ENCODE measurements at places on chromosomes 3 and 15. TPM values are rescaled to one million over a fixed set of nuclear protein-coding genes. Genes with fewer than 3 reads are reported as not detected.

The NRROS gene
- 0.83 TPM for polyA plus RNA-seq

The FBXL2 gene
- 0.43 TPM for polyA plus RNA-seq

DNA sequence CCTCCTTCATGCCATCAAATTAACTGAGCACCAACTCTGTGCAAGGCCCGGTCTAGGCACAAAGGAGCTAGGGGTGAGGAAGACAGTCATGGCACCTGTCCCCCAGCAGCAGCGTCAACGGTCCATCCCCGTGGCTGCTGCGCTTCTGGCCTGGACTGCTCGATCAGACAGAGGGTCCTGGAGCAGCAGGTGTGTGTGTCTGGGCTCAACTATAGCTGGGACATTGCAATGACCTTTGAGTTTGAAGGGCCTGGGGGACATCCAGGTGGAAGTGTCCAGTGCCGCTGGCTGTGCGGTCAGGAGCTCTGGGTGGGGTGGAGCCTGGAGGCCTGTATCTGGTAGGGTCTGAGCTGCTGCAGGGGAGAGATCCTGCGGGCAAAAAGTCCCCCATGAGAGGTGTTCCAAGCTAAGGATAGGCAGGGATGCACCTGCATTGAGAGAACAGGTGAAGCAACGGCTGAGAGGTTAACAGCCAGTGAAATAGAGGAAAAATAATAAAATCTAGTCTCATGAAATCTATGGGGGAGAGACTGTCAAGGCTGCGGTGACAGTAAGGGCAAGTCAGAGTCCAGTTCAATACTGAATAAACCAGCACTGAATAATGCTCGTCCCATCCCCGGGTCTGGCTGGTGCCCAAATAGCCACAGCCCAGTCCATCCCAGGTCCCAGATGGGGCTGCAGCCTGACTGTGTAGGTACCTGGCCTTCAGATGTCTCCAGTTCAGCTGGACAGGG lies 25.4 kb upstream of the SLC41A3 start:
- no peak for DNase-seq

- no peak for DNase-seq
Measured at GRCh38 chr3:127350172-127351050, 62.6 kb upstream of the PRR20G start.

DNA sequence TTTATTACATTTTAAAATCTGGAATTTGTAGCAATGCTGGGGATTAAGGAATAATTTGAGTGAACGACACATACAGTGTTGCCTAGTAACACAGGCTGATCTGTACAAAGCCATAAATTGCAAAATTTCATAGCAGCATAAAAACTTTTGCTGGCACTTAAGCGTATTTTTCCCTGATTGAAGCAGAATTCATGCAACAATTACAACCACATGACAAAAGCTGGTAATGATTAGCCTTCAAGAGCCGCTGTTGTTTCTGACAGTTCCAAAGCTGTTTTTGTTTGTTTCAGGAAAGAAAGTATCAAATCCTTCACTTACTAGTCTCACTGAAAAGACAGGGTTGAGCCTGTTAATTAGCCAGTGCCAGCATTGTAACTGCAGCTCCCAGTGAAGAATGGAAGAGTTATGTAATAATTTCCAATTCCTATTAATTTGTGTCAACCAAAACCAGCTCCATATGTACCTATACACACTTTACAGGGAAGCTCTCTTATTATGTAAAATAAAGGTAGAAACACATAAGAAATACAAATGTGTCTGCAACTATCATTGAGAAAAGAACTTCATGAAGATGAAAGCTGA lies 60.7 kb downstream of the AGTR1 start:
- DNase-seq: no peak

The FETUB gene
- polyA plus RNA-seq: not detected

The HHLA2 gene
- 0.04 TPM for polyA plus RNA-seq

- no peak for DNase-seq
Measured at GRCh38 chr15:44882499-44882968, 74.0 kb upstream of the TERB2 start.

DNA sequence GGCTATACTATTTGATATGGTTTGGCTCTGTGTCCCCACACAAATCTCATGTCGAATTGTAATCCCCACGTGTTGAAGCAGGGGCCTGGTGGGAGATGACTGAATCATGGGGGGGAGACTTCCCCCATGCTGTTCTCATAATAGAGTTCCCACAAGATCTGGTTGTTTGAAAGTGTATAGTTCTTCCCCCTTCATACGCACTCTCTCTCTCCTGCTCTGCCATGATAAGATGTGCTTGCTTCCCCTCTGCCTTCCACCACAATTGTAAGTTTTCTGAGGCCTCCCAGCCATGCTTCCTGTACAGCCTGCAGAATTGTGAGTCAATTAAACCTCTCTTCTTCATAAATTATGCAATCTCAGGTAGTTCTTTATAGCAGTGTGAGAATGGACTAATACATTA lies 290.1 kb upstream of the CHRM5 start:
- no peak for DNase-seq

- peak; percentile 45 for DNase-seq
Measured at GRCh38 chr3:101849714-101850245, 466 bp downstream of the NFKBIZ start.

GRCh38 chr3:174949523-174949922 lies 90.4 kb downstream of the NAALADL2 start:
- DNase-seq: no peak

DNA sequence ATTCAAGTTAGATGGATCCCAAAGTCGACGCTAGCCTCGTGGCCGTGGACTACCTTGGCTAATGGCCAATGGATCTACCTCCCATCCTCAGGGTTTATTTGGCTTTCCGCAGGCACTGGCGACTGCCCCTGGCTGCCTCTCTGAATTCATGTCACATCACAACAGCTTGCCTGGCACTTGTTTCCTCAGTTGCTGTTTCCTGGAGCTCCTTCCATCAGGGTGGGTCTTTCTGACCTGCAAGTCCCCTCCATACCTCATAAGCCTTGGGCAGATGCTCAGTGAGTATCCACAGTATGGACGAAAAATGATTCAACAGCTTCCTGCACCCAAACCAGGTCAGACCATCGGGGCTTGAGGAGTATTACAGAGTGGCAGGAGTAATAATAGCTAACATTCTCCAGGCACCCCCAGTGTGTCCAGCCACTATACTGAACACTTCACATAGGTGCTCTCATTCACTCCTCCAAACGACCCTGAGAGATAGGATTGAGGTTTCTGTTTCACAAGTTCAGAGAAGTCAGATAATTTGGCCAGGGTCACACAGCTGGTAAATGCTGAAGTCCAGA lies 311.5 kb downstream of the TLE3 start:
- DNase-seq: no peak

The SNURF gene
- polyA plus RNA-seq: 2.2 TPM

- no peak for DNase-seq
Measured at GRCh38 chr15:48470096-48470495, 138.9 kb downstream of the DUT start.

- no peak for DNase-seq
Measured at GRCh38 chr15:68734352-68734751, 86.3 kb downstream of the ANP32A start.

The VWA5B2 gene
- polyA plus RNA-seq: 0.03 TPM

- DNase-seq: peak; percentile 46
Measured at GRCh38 chr15:82122746-82123400, 77.1 kb upstream of the MEX3B start.

DNA sequence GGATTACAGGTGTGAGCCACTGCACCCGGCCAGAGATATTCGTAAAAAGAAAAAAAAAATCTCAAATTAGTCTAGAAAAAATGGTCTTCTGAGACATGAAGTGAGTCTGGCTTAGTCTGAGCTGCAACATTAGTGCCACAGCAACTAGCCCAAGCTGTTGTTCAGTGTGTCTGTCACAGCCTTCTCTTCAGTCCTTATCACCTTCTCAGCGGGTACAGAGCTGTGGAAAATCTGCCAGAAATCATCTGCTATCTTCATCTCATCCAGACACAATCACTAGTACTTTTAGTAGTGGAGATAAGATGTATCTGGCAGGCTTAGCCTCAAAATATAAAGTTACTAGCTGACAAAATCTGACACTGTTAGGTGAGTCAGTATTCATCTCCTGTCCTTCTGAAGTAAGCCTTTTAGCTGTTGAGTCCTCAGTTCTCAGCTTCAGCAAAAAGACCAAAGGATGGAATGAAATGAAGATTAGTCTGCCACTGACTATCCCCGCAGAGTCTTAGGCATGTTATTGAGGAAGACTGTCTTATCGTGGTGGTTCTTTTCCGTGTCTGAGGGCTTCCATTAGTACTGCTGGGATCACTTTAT lies 120.5 kb upstream of the CGNL1 start:
- DNase-seq: no peak

GRCh38 chr15:70717237-70717793 lies 46.0 kb downstream of the UACA start:
- DNase-seq: no peak

The ANKUB1 gene
- polyA plus RNA-seq: 2.9 TPM

The C3orf49 gene
- polyA plus RNA-seq: not detected

DNA sequence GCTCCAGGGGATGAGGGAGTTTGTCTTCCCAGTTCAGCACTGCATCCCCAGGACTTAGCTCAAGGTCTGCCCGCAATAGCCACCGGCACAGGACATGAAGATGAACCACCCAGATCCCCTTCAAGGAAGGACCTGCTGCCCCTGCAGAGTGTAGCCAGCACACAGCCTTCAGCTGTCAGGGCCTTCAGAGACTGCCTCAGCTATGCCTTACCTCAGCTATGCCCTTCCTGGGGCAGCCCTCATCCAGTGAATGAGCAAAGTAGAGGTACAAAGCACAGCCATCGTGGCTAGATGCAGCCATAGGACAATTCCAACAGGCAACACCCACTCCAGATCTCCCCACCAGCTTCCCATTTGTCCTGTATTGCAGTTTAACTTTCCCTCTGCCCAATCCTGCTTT lies 291.2 kb upstream of the STT3B start:
- DNase-seq: no peak

DNA sequence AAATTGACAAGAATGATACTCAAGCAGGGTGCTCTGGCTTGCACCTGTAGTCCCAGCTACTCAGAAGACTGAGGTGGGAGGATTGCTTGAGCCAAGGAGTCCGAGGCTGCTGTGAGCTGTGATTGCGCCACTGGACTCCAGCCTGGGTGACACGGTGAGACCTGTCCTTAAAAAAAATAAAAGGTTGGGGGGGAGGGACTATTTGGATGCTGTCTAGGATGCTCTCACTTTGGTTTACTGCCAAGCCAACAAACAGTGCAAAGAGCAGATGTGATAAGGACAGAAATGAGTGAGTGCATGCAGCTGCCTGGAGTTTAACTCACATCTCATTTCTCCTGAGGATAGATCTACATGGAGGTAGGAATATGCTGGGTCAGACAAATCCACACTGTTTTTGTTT lies 130.0 kb downstream of the FRMD4B start:
- DNase-seq: no peak

DNA sequence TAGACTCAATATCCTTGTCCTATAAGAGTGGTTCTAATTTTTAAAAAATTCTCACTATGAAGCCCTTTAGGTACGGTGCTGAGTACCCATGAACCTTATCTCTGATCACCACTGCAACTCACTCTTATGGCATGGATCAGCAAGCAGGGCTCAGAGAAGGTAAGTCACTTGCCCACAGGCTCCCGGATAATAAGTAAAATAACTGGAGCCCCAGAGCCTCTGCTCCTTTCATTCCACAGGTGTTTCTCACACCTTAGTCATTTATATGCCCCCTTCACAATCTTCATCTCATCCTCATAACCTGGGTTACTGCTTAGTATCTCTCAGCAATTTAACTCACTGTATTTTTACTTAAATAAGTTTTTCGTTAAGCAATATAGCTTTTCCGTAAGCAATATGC lies 28.4 kb upstream of the AKAP13 start:
- no peak for DNase-seq

DNA sequence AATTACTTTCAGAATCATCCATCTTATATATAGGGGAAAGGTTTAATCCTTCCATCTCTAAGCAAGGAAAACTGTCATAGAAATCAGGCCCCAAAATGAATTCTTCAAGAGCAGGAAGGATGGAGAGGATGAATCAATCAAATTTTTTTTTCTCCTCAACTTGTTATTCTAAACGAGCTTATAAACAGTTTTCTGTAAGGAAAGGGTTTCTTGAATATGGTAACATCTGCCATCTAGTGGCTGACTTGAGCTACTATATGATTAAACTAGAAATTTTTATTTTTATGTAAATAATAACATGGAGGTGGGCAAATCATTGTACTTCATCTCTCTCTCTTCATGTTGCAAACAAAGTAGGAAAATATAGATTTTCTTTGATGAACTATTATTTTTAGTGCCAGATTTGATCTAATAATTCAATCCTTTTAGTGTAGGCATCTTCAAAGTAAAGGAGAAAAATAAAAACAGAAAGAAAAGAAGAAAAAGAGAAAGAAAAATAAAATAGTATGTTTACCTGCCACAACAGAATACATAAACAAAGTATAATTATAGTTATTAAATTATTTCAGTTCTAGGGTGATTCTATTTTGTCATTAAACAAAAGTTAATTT lies 146.6 kb downstream of the SERPINI1 start:
- DNase-seq: no peak

- DNase-seq: no peak
Measured at GRCh38 chr3:186152361-186152798, 43.5 kb upstream of the ETV5 start.

The ITIH1 gene
- not detected for polyA plus RNA-seq

The CPLX3 gene
- polyA plus RNA-seq: not detected

- DNase-seq: no peak
Measured at GRCh38 chr3:178777718-178778411, 241.6 kb downstream of the KCNMB2 start.

- DNase-seq: no peak
Measured at GRCh38 chr15:38406436-38406835, 47.5 kb upstream of the FAM98B start.
